ENCODE measurements at places on chromosomes 7 and 10.
A peak's percentile ranks its signal among the peaks of the same experiment; 100 is the strongest.

DNA sequence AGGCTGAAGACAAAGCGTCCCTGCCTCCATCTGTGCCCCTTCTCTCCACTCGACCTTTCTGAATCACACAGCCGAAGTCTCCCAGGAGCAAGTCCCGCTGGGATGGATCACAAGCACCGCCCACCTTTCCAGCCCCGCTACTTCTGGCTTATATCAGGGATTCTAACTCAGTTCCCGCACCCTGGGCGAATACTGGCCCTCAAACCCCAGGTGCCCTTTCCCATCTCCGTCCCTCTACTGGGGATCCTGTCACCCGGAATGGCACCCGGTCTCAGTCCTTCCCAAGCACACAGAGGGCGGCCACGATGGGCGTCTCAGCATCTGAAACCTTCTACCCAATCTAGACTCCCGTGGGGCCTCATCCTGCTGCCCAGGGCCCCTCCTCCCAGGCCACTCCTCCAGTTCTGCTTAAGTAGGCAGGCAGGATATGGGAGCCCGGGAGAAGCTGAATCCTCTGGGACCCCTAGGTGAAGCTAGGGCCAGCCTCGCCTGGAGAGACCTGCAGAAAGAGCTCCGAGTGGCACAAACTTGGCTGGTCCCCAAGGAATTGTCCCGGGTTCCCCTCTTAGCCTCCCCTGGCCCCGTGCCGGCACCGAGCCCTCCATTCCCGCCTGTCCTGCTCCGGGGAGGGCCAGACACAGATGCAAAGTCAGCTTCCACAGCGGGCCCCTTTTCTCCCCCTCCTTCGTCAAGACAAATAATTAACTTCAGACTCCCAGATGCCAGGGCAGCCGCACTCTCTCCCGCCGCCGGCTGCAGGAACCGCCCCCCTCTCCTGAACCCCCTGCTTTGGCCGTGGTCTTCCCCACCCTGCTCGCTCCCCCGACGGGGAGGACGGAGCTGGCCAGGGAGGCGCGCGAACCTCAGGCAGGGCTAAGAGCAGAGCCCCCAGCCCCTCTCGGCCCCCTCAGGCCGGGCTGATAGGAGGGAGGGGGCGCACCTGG, 612 bp downstream of the KCP start:
- DNase-seq, result peak; percentile 94

- DNase-seq, result no peak
These were observed 1.9 kb upstream of the SGMS1 start for GRCh38 chr10:50625649-50626132.

DNA sequence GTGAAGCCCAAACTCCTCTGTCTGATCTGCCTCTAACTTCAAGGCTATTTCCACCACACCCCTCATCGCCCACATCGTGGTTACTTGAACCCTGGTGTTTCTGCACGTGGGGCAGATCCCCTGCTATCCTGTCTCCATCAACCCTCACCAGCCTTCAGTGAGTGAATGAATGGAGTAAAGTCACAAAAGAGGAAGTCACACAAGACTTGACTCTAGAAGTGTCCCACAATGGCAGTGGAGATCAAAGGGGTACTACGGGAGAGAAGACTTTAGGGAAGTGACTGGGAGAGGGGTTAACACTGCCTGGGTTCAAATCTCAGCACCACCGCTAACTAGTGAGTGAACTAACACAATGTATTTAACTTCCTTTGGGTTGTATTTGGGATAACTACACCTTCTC, 85.9 kb downstream of the COBL start:
- no peak for DNase-seq

DNA sequence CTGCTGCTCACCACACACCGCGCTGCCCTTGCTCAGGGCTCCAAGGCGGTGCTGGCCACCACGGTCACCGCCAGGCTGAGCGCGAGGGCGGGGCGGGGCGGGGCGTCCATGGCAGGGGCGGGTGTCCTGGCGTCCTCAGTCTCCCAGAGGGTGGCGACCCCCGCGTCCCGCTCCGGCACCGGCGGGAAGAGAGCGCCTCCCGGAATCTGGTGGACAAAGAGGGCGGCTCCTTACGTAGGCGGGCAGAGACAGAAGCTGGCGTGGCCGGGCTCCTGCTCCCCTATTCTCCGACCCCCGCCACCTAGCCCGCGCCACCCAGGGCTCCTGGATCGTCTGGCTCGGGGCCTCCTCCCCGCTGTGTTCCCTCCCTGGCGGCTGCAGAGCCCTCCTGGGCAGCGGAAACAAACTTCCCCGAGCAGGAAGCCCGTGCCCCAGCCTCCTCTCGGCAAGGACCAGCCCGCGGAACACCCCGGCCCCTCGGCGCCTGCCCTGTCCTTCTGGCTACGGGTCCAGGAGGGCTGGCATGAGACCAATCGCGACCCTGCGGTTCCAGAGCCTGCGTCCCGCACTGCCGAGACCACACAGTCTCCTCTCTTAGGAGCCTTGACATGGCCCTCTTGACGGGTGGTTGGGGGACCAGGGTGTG, 133.8 kb upstream of the ZNF92 start:
- DNase-seq, result no peak

DNA sequence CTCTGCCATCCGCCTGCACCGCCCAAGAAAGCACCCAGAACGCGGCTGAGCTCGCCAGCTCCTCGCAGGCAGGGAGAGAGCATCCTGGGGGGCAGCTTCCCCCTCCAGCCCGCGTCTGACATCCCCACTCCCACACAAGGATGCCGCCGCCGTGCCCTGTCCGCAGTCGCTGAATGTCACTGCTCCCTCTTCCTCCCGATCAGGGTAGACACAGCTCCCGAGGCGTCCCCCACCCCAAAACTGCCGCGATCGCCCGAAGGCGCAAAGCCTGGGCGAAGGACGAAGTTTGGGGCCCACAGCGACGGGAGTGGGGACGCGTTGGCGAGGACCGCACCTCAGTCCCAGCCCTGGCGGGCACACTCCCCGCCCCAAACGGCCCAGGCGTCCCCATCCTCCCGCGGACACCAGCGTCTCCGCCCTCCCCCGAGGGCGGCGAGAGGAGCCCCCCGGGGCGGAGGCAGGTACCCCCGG, 1.5 kb upstream of the KAT6B start:
- peak; percentile 66 for DNase-seq

DNA sequence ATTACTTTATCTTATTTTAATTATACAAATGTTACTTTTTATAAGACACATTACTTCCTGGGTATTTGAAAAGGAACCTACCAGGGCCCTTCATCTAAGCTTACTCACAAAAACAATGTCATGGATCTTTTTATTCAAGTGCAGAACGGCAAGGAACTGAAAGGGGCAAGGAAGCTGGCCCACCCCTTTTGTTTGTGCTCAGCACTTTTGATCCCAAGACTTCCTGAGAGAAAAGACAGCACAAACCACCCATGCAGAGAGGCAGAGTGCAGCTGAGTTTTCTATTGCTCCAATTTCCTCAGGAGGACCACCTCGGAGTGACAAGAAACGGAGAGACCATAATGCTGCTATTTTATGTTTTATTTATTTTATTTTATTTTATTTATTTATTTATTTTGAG, 232.0 kb upstream of the NRP1 start:
- no peak for DNase-seq

GRCh38 chr7:107538001-107538400, 25.7 kb downstream of the COG5 start:
- DNase-seq, result no peak

DNA sequence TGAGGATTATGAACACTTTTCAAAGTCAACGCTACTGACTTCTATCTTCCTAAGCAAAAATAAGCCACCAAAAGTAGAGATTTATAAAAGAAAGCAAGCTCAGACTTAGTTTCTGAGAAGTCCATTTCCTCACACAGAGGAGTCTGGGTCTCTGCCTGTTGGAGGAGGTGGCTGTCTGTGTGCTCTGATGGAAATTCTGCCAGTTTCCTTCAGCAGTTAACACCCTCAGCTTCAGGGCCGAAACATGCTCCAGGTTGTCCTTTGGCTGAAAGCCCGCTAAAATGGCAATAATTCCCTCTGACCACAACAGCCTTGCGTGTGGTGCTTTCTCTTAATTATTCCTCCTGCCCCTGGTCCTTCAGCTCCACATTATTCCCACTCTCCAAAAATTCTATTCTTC, 127.8 kb upstream of the LAMB4 start:
- no peak for DNase-seq

DNA sequence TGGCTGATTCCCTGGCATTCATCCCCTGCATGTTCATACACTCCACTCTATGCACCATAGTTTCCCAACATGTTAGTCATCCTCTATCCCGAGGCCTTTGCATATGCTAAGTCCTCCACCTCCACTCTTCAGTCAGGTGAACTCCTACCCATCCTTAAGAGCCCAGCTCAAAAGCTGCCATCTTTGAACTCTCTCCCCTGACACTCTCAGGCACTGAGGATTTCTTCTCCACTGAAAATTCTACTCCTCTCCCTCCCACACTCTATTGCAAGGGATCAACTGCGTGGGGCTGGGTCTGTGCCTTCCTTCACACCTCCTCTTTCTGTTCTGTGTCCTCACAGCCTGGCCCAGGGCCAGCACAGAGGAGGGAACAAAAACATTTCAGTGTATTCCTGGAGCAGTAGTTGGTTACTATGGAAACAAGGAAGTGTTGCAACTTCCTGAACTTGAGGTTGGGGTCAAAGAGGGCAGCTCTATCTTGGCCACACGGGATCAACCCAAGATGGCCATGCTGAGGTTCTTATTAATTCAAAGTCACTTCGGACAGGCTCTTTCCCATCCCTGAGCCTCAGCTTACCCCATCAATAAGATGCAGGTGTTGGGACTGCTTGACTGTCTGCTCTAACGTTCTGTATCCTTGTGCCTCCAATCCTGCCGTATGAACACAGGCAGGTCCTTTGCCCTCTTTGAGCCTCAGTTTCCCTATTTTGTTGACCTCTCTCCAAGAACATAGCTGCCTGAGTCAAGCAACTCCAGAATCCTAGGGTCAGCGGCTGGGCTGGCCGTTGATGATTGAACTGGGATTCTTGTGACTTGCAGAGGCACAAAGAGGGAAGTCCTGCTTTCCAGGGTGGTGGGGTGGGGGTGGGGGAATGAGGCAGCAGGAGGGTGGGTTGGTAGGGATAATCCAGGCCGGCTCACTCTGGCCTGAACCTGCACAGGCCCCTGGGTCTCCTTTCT, 15.5 kb downstream of the ZMIZ1 start:
- DNase-seq, result peak; percentile 35

GRCh38 chr10:49117376-49118070, 2.2 kb upstream of the VSTM4 start:
- DNase-seq, result no peak

- DNase-seq, result peak; percentile 33
These were observed 109.9 kb upstream of the EFCAB10 start for GRCh38 chr7:105691082-105691679.

DNA sequence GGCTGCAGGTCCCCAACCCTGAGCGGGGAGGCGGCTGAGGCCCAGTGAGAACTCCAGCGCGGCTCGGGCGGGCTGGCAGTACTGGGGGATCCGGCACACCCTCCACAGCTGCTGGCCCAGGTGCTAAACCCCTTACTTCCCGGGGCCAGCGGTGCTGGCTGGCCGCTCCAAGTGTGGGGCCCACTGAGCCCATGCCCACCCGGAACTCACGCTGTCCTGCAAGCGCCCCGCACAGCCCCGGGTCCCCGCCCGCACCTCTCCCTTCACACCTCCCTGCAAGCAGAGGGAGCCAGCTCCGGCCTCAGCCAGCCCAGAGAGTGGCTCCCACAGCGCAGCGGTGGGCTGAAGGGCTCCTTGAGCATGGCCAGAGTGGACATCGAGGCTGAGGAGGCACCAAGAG, 25.0 kb downstream of the RNF133 start:
- DNase-seq, result no peak

GRCh38 chr7:101087334-101088068, 2.2 kb downstream of the TRIM56 start:
- no peak for DNase-seq

- DNase-seq, result no peak
These were observed 26.9 kb downstream of the BLVRA start for GRCh38 chr7:43785420-43785819.

- DNase-seq, result no peak
These were observed 367.6 kb downstream of the DNAJB6 start for GRCh38 chr7:157704365-157704764.

DNA sequence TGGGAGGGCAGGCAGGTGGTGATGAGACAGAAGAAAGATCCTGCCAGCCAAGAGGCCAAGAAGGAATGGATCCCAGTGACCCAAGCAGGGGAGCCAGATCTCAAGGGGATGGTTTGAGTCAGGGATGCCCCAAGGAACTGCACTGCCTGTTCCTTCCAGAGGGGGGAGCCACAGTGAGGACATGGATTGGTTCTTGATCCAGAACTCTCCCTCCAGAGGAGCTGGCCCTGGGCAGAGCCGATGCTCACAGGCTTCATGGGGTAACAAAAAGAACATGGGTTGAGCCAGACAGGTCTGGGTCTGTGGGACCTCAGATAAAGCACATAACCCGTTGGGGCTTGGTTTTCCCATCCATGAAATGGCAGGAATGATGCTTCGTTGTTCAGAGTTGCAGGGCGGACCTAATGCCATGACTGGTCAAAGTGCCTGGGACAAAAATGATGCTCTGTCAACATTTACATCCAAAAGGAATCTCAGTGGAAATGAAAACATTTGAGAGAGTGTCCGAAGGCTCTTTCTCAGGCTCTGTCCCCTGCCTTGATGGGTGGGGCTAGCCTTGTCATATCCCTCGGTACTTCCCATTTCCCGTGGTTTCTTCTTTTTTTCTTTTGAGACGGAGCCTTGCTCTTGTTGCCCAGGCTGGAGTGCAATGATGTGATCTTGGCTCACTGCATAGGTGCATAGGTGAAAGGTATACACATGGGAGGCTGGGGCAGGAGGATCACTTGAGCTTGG, 4.7 kb upstream of the DENND2A start:
- DNase-seq, result peak; percentile 36

DNA sequence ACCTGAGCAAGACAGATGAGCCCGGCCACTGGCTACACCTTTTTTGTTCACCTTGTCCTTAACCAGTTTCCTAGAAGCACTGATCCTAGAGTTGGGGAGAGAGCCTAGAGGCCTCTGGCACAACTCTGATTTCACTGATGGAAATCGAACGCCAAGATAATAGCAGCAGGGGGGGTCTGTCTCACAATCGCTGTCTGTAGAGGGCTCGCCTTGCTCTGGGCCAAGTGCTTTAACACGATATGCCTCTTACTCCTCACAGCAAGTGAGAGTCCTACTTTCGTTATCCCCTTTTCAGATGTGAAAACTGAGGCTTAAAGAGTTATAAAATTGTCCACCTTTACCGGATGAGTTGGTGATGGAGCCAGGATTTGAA, 472 bp downstream of the RASSF4 start:
- no peak for DNase-seq

DNA sequence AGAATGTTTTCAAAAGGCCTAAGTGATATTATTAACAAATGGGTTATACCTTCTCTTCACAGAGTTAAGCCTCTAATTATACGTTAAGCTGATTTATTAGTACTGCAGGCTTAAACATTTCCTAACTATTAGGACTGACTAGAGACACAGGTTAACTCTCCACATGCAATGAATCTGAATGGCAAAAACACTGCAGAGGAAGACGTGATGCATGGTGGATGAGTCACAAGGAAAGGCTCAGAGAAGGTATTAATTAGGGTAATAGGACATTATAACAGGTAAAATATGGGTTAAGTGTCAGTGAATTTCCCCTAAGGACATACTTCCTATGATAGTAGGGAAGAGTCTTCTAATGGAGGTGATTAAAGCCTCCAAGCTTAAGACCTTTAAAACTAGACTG, 24.7 kb upstream of the SEM1 start:
- peak; percentile 76 for DNase-seq
